Esophagus mucosa (tissue), 1 donor: ENCODE measurements at places on chromosomes 4 and X. TPM values are rescaled to one million over a fixed set of nuclear protein-coding genes. Genes with fewer than 3 reads are reported as not detected.

The CYTL1 gene
- 0.88 TPM for total RNA-seq

The TCEAL8 gene
- total RNA-seq = 21.0 TPM

The PQBP1 gene
- 53.5 TPM for total RNA-seq

The SPANXN4 gene
- not detected for total RNA-seq

The TMPRSS11D gene
- 196 TPM for total RNA-seq

The AKAP4 gene
- total RNA-seq = not detected

The TRIM61 gene
- total RNA-seq = not detected

The NIPAL1 gene
- 44.2 TPM for total RNA-seq

The MAGEB6B gene
- not detected for total RNA-seq

The VCX2 gene
- total RNA-seq = not detected

The XAGE2 gene
- total RNA-seq = not detected

The EVC2 gene
- 1.8 TPM for total RNA-seq

The ZNF518B gene
- 13.4 TPM for total RNA-seq

The KLB gene
- 0.32 TPM for total RNA-seq

The SUPT20HL2 gene
- not detected for total RNA-seq

The MAGEB17 gene
- not detected for total RNA-seq

The XAGE1A gene
- total RNA-seq = not detected

The MXRA5 gene
- 3.9 TPM for total RNA-seq

The SLC9A7 gene
- 6.3 TPM for total RNA-seq

The ARMCX2 gene
- total RNA-seq = 3.4 TPM

The ITGB1BP2 gene
- 0.56 TPM for total RNA-seq

The STARD8 gene
- 0.96 TPM for total RNA-seq

The SPANXA1 gene
- not detected for total RNA-seq

The SPATA18 gene
- total RNA-seq = 11.9 TPM

The KIT gene
- 5.0 TPM for total RNA-seq

The C4orf54 gene
- total RNA-seq = not detected

The NAP1L3 gene
- 0.08 TPM for total RNA-seq

The CRMP1 gene
- total RNA-seq = 1.8 TPM

The ITIH6 gene
- not detected for total RNA-seq

The SPACA5 gene
- not detected for total RNA-seq

The HOPX gene
- 249 TPM for total RNA-seq

The TLR3 gene
- 5.8 TPM for total RNA-seq

The SCRG1 gene
- 0.12 TPM for total RNA-seq

The SOX3 gene
- total RNA-seq = not detected

The PRDM5 gene
- total RNA-seq = 4.3 TPM

The NAA11 gene
- not detected for total RNA-seq

The BEX3 gene
- total RNA-seq = 46.9 TPM

The USP17L24 gene
- not detected for total RNA-seq

The ADRA2C gene
- 0.60 TPM for total RNA-seq

The POF1B gene
- 30.9 TPM for total RNA-seq

The SLITRK2 gene
- total RNA-seq = not detected

The HSD17B13 gene
- total RNA-seq = not detected

The G3BP2 gene
- 47.2 TPM for total RNA-seq

The PLAC8 gene
- total RNA-seq = 11.2 TPM

The PITX2 gene
- total RNA-seq = 2.1 TPM

The SGMS2 gene
- 28.0 TPM for total RNA-seq

The CNGA1 gene
- total RNA-seq = 7.2 TPM

The NPY1R gene
- 0.16 TPM for total RNA-seq

The IQCM gene
- total RNA-seq = not detected
